ENCODE measurements at places on chromosomes 2 and 18.

- DNase-seq: no peak
Measured at GRCh38 chr2:234444242-234444730, 52.6 kb downstream of the ARL4C start.

DNA sequence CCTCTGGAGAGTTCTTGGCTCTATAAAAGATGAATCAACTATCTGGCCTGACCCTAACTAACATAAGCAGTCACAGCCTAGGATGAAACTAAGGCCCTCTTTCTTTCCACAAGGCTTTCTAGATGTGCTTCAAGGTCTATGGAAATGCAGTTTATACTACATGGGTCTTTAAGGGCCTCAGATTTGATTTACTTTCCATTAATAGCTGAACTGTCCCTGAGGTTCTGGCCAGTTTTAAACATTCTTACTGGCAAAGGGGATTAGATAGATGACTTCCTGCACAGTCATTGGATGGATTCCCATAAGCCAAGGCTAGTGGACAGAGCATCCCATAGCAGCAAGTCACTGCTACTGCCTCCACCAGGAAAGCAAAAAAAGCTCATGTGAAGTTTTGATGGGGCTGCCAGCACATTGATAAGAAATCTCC, 38.1 kb upstream of the LCLAT1 start:
- DNase-seq: peak; percentile 39

DNA sequence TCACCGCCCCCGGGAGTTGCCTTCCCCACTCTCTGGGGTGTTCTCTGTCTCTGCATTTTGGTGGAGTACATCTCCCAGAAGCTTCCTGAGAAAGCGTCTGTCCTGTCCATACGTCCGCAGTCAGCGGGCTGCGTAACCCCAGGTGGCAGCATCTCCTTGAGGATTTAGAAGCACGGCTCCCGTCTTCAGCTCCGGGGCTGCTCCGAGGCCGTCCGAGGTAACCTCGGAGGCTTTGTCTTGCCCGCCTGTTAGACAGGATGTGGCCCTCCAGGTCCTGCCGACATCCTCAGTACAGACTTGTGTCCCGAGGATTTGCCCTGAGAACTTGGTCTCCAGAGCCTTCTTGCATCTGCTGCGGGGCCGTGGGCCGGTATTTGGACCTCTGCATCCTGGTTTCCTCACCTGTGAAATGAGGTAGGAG, 58.4 kb downstream of the CTDP1 start:
- DNase-seq: no peak

GRCh38 chr2:75505012-75505411, 55.7 kb downstream of the EVA1A start:
- no peak for DNase-seq

- peak; percentile 31 for DNase-seq
Measured at GRCh38 chr18:63648241-63648640, 4.2 kb upstream of the SERPINB4 start.

- DNase-seq: peak; percentile 37
Measured at GRCh38 chr2:127810156-127810618, 784 bp downstream of the WDR33 start.
